ENCODE measurements at places on chromosomes 1 and 21. TPM values are rescaled to one million over a fixed set of nuclear protein-coding genes. Genes with fewer than 3 reads are reported as not detected.

The KANK4 gene
- total RNA-seq = 0.18 TPM

The BGLAP gene
- 0.67 TPM for total RNA-seq

The PLPPR4 gene
- total RNA-seq = not detected

DNA sequence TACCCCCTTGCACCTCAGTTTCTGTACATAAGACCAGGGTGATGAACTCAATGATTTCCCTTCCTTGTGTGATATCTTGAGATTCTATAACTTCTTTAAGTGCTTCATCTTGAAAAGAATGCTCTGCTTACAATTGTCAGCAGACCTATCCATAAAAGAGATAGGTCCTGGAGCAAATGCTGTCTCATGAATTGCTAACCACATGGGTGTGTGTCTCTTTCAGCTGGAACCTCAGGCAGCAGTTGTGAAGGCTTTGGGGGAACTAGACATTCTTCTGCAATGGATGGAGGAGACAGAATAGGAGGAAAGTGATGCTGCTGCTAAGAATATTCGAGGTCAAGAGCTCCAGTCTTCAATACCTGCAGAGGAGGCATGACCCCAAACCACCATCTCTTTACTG, 2.8 kb downstream of the IL20 start:
- DNase-seq = no peak

DNA sequence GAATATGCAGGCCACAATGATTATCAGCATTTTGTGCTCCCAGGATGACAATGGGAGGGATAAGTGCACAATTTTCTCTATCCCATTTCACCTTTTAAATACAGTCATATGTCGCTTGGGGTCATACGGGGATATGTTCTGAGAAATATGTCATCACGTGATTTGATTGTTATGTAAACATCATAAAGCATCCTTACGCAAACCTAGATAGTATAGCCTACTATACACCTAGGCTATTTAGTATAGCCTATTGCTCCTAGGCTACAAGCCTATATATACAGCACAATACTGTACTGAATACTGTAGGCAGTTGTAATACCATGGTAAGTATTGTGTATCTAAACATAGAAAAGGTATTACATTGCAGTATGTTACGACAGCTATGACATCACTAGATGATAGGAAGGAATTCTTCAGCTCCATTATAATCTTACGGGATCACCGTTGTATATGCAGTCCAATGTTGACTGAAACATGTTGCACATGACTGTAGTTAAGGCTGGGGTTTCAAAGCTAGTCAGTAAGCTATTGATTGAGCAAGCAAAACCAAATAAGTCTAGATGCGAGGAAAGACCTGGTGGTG, 18.9 kb downstream of the RUSC1 start:
- no peak for DNase-seq

DNA sequence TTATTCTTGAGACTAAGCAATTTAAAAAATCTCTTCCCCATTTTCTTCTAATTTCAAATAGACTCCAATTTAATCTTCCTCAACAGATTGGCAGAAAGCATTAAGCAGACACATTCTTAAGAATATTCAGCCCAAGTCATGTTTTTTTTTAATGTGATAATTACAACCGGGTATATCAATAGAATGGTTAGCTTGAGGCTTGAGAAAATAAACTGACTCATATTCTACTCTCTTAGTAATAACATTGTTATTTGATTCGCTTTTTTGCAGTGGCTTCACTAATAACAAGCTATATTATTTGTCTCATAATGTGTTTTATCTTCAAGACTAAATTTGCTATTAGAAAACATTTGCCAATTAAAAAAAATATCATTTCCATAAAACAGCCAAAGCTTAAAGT, 488.6 kb upstream of the RGS18 start:
- no peak for DNase-seq

DNA sequence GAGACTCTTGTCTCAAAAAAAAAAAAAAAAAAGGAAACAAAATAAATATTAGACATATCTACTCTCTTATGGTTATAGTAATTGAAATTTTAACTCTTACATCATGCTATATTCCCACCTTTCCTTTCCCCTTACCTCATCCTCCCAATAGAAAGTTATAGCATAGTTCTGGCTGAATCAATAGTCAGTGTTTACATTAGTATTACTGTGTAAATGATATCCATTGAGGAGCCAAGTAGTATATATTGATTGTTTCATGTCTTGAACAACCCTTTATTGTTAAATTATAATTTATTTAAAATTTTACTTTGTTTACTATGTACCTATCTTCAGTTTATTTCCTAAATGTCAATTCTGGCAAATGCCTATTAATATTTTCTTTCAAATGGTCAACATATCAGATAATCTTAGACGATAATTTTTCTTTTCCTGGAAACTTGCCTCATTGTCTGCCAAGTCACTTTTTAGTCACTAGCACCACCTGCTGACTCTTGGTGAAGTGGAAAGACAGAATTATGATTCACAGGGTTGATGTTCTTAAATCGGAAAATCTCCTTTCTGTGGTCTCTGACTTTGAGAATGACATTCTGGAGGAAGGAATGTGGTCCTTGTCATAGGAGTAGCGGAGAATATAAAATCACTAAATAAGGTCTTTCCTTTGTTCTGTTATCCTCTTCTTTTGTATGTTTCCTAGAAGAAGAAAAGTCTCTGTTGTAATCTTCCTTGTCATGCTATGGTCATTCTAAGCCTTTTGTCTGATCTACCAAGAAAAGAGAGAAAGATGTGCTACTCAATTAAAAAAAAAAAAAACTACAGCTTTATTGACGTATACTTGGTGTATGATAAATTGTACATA, 8.6 kb downstream of the HJV start:
- peak; percentile 74 for DNase-seq

GRCh38 chr1:236540813-236541465, 17.2 kb downstream of the LGALS8 start:
- no peak for DNase-seq

- peak; percentile 50 for DNase-seq
Observed at GRCh38 chr21:45981151-45982091, at the start of gene COL6A1. Gene COL6A1, plus strand, starts transcription at chr21:45981770. Its CDS starts 81 bp downstream, at chr21:45981851.

GRCh38 chr1:186834399-186834958, 5.7 kb downstream of the PLA2G4A start:
- no peak for DNase-seq

- DNase-seq = no peak
Observed at GRCh38 chr1:111512132-111512889, 8.9 kb upstream of the ADORA3 start.

Measured in Panc1 (cell line).